ENCODE measurements at places on chromosomes 16 and 17.
A peak's percentile ranks its signal among the peaks of the same experiment; 100 is the strongest.

GRCh38 chr17:40177275-40177874 is at the start of gene RAPGEFL1:
TSS of gene RAPGEFL1 (plus strand) at chr17:40177470. CDS start at chr17:40177862, 392 bp downstream.
- DNase-seq, result peak; percentile 79

GRCh38 chr17:78289802-78290363 is 58.5 kb downstream of the TMEM235 start:
- peak; percentile 62 for DNase-seq

GRCh38 chr17:1166276-1166675 is 13.5 kb downstream of the ABR start:
- DNase-seq, result no peak

DNA sequence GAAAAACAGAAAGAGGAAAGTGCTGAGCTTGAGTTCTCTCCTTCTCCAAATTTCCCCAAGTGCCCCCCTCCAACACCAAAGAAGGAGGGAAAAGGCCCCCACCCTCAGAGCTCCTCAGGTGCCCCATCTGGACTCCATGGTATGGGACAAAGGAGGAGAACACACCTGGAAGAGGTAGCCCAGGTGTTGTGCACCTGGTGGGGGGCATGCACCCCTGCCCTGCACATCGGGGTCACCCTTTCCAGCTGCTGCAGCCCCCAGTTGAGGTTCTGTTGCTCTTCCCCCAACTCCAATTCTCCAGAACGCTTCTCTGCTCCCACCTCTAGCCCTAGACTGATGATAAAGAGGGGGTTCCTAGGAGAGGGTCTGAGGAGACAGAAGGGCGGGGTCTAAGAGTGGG is 3.0 kb upstream of the COL1A1 start:
- DNase-seq, result no peak

GRCh38 chr17:66938656-66939055 is 25.9 kb upstream of the CACNG4 start:
- DNase-seq, result no peak

GRCh38 chr16:88970539-88971065 is 6.4 kb downstream of the CBFA2T3 start:
- DNase-seq, result no peak
